ENCODE measurements at places on chromosomes 2 and 18.

GRCh38 chr2:239025951-239026461 lies 178.1 kb downstream of the TWIST2 start:
- DNase-seq = no peak

GRCh38 chr2:134002391-134002790 lies 251.5 kb upstream of the MGAT5 start:
- peak; percentile 71 for DNase-seq

DNA sequence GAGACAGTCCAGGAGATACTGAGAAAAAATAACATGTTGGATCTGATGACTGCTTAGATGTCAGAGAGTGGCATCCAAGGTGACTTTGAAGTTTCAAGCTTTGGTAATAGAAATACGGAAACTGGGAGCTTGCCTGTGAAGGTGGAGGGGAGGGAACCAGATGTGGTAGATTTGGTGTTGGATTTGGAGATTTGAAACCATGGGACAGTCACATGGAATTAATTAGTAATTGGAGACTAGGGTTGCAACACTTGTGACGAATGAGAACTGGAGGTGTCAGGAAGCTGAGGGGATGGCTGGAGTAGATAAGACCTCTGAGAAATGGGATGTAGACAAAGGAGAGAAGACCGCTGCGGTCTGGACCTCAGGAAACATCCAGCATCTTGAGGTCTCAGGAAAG lies 46.7 kb downstream of the RPL37A start:
- no peak for DNase-seq

DNA sequence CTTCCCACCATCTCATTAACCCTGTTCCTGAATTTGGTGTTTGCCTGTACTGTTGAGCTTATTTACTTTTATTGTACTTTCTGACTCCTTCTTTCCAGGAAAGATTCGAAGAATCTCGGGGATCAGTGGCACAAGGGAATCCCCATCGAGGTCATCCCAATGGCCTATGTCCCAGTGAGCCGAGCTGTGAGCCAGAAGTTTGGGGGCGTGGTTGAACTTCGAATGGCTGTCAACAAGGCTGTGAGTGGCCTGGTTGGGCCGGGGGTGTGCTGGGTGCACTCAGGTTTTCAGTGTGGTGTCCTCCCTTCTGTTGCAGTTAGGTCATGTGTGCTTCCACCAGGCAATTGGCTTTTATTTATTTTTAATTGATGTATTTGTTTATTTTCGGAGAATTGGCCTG lies 45.0 kb downstream of the RPIA start:
- DNase-seq = no peak

DNA sequence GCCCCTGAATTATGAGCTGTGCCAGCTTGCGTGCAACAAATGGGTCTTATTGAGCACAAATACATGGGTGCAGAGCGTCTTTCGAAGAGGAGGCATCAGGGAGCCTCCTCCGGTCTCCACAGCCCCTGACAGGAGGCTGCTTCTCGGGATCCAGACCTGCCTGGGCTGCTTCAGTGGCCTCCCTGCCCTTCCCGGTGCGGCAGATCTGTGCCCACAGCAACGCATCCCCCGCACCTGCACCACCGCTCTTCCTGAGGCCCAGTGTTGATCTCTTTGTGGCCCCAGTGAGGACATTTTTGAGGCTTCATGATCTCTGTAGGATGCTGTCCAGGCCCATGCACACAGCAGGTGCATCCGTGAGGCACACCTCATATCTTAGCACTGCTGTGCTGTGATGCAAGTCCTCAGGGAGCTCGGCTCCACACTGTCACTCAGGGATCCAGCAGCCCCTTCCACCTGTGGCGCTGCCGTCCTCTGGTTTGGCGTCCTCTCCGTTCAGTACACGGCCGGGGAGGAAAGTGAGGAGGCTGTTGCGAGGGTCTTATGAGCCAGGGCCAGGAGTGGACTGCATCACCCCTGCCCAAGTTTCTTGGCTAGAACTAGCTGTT lies 17.4 kb downstream of the RTP5 start:
- DNase-seq = no peak

DNA sequence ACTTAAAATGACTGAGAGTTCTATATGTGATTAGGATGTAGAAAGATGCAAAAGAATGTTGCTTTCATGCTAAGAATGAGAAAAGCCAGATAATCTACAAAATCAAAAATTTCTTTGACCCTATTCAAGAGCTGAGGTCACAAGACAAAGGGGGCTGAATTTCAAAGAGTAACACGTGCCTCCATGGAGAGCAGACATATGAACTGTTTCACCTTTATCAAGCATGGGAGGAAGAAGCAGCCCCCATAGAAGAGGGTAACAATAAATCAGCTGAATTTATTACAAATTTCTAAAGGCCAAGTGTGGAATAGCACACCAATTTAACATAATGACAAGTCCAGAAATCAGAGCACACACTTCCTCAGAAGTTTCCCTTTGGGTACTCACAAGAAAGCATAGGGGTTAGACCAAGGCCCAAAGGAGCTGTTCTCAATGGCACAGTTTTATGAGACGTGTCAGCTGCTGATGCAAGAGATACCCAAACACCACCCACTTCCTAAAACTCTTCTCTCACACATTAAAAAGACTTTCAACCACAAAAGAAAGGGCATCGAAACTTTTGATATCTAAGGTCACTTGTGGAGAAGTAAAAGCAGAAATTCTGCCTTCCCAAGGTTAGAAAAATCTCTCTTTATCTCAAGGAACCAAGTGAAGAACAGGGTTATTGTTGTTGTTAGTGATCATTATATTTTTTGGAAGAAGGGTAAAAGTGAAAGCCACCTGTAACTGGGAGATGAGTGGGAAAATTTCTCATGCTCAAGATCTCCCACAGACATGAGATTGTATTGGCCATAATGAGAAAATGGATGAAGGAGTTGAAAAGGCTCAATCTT lies 950.1 kb downstream of the TRIB2 start:
- DNase-seq = no peak

DNA sequence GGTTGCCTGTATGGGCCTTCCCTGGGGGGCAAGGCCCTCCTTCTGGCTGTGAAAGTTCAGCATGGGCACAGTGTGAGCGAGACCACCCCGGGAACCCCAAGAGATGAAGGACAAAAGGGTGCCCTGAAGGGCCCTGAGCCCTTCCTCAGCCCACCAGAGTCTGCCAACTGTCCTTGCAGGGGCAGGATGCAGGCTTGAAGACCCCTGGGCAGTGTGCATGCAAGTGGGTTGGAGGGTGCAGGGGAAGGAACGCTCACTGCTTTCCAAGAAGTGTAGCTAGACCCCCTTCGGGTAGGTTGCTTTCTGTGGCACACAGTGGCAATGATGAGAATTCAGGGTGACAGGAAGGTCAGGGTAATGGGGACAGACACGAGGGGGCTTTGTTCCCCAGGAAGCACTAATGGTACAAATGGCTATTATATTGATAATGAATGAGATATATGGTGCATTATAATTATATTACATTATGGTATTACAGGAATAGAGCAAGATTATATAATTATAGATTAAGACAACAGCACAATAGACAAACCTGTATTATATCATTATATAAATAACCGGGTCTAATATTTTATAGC lies 228.7 kb downstream of the ATAD2B start:
- DNase-seq = no peak

- DNase-seq = peak; percentile 35
Measured at GRCh38 chr2:210199186-210199765, 26.0 kb downstream of the ACADL start.

All from RWPE1 (cell line).